ENCODE measurements at places on chromosomes 12 and 14.
A peak's percentile ranks its signal among the peaks of the same experiment; 100 is the strongest.

GRCh38 chr12:118053071-118053985, 7.7 kb downstream of the WSB2 start:
- DNase-seq: no peak

DNA sequence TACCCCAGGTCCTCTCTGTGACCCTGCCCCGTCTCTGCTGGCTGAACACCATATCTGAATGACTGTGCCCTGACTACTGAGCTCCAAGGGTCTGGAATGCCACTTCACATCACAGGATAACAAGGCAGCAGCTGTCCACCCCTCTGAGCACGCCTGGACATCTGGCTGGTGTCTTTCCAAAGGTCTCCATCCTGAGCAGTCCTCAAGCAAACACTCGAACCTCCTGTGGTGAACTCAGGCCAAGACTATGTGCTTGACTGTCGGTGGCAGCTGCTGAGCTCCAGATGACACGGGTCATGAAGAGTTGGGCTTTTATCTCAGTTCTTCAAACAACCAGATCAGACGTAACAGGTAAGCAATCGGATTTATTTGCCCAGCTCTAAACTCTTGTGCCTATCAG, 117.2 kb upstream of the BCL2L14 start:
- DNase-seq: no peak

- DNase-seq: no peak
Measured at GRCh38 chr14:83899706-83900105, 1630.2 kb upstream of the FLRT2 start.

GRCh38 chr12:20154052-20154451, 214.3 kb upstream of the PDE3A start:
- no peak for DNase-seq

DNA sequence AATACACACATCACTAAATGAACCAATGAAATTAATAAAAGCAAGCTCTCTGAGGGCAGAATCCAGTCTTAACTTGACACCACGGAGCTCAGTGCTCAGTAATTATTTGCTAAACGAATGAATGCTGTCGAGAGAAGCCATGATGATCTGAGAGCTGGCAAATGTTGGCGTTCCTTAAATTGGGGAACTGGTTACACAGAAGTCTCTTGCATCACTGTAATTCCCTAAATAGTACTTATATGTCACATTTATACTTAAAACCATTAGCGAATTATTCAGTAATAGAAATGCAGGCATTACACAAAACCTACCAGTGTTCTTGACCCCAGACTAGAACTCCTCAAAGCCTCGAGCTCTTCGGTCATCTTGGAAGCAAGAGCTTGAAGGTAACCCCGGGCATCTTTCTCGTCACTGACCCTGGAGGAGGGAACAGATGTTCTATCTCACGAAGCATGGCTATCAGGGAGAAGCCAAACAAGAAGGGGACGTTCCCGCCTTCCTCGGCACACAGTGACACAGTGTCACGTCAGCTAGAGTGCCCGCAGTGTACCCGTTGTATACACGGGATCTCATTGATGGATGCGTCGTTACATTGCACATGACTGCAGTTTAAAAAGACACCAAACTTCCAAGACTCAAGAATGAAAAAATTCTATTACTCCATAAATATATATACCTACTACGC, 43.6 kb downstream of the AMN start:
- DNase-seq: peak; percentile 53

GRCh38 chr12:129069886-129070285, 216.6 kb downstream of the GLT1D1 start:
- no peak for DNase-seq

Measured in posterior cingulate gyrus (tissue), 11 donors.